ENCODE measurements at places on chromosomes 5 and 9. TPM values are rescaled to one million over a fixed set of nuclear protein-coding genes. Genes with fewer than 3 reads are reported as not detected.

STOML2 gene
- total RNA-seq, result 192 TPM

CTXN3 gene
- total RNA-seq, result not detected

GRM6 gene
- total RNA-seq, result not detected

LURAP1L gene
- total RNA-seq, result not detected

FSTL4 gene
- total RNA-seq, result 5.7 TPM

FCN2 gene
- not detected for total RNA-seq

PCDH12 gene
- total RNA-seq, result not detected

ACOT12 gene
- total RNA-seq, result not detected

CDO1 gene
- total RNA-seq, result 12.2 TPM

PTPDC1 gene
- 4.8 TPM for total RNA-seq

POLR3G gene
- 75.4 TPM for total RNA-seq

DENND4C gene
- total RNA-seq, result 26.6 TPM

WHRN gene
- 2.2 TPM for total RNA-seq

OR1J2 gene
- not detected for total RNA-seq

GPBP1 gene
- 112 TPM for total RNA-seq

F2R gene
- 14.8 TPM for total RNA-seq

PCDHGB3 gene
- 1.6 TPM for total RNA-seq

RASGRF2 gene
- 11.3 TPM for total RNA-seq

SLC25A46 gene
- 26.0 TPM for total RNA-seq

PCDHB5 gene
- 2.9 TPM for total RNA-seq

HMMR gene
- total RNA-seq, result 37.9 TPM

SCGB3A2 gene
- 62.5 TPM for total RNA-seq

ITGA2 gene
- total RNA-seq, result 3.2 TPM

MZB1 gene
- total RNA-seq, result 0.31 TPM

TMEM232 gene
- total RNA-seq, result 1.8 TPM

ATP6V1G1 gene
- total RNA-seq, result 119 TPM

PCDHB8 gene
- 0.57 TPM for total RNA-seq

HCN1 gene
- 2.9 TPM for total RNA-seq

TXNDC8 gene
- total RNA-seq, result not detected

SOWAHA gene
- total RNA-seq, result 0.20 TPM

FBP1 gene
- total RNA-seq, result 1.9 TPM

COX7C gene
- total RNA-seq, result 1,315 TPM

TAL2 gene
- total RNA-seq, result 1.1 TPM

CCDC152 gene
- 0.13 TPM for total RNA-seq

ENTREP1 gene
- 21.3 TPM for total RNA-seq

CDC25C gene
- total RNA-seq, result 19.9 TPM

IL4 gene
- not detected for total RNA-seq

SPEF2 gene
- 0.33 TPM for total RNA-seq

SKIC3 gene
- total RNA-seq, result 69.3 TPM

SLC44A1 gene
- total RNA-seq, result 60.7 TPM

PARP8 gene
- 34.0 TPM for total RNA-seq

TRAF1 gene
- total RNA-seq, result 1.4 TPM

PDE6A gene
- not detected for total RNA-seq

PCA3 gene
- not detected for total RNA-seq

PANK3 gene
- 79.4 TPM for total RNA-seq

SIGMAR1 gene
- 68.2 TPM for total RNA-seq

TMEFF1 gene
- 64.7 TPM for total RNA-seq

NR2F1 gene
- total RNA-seq, result not detected

TLX3 gene
- total RNA-seq, result not detected

NR4A3 gene
- 0.24 TPM for total RNA-seq

GMCL2 gene
- not detected for total RNA-seq

SKP1 gene
- 348 TPM for total RNA-seq

GNA14 gene
- 0.37 TPM for total RNA-seq

C5orf46 gene
- not detected for total RNA-seq

MXD3 gene
- 10.9 TPM for total RNA-seq

CARTPT gene
- not detected for total RNA-seq

PIP5K1B gene
- total RNA-seq, result 1.7 TPM

QRFP gene
- not detected for total RNA-seq

GBGT1 gene
- total RNA-seq, result 9.3 TPM

HIGD2A gene
- total RNA-seq, result 92.3 TPM
